ENCODE measurements at places on chromosomes 11 and 22. TPM values are rescaled to one million over a fixed set of nuclear protein-coding genes. Genes with fewer than 3 reads are reported as not detected.

DNA sequence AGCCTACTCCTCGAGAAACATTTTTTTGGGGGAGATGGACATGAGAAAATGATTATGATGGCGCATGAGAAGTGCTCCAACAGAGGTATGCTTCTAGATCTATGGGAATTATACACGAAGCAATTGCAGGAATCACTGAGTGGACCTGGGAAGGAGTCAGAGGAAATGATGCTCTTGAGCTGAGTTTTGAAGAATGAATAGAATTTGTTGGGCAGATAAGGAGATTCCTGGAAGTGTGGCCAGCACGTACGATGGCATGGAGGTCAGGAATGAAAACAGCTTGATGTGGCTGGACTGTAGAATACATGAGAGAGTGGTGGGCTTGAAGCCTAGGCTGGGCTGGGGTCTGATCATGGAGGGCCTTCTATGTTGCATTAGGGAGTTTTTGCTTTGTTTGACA is 31.7 kb downstream of the ADAMTS15 start:
- DNase-seq, result no peak
- H3K36me3 ChIP-seq, result no peaks in the 10 kb centered on the region
- no peaks in the 10 kb centered on the region for H3K27me3 ChIP-seq
- no peak overlapping the region for H3K4me3 ChIP-seq

GRCh38 chr11:64989416-64989815 is 7.4 kb downstream of the BATF2 start:
- H3K4me1 ChIP-seq, result peaks cover 50% of the 10 kb centered on the region
- H3K36me3 ChIP-seq, result no peaks in the 10 kb centered on the region
- DNase-seq, result peak; percentile 78
- H3K4me3 ChIP-seq, result peak overlapping the region; percentile 30

Gene NPAS4
- not detected for total RNA-seq

Gene MYBPC3
- total RNA-seq, result 0.92 TPM

DNA sequence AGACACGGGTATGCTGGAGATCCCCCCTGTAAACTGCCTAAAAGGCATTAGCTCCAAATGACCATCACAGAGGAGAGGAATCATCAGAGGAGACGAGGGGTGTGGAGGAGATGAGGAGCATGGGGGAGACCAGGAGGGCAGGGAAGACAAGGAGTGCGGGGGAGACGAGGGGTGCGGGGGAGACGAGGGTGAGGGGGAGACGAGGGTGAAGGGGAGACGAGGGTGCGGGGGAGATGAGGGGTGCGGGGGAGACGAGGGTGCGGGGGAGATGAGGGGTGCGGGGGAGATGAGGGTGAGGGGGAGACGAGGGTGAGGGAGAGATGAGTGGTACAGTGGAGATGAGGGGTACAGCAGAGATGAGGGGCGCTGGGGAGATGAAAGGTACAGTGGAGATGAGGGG is 17.5 kb upstream of the GAL start:
- no peaks in the 10 kb centered on the region for H3K36me3 ChIP-seq
- DNase-seq, result peak; percentile 8
- no peak overlapping the region for H3K27ac ChIP-seq
- no peak overlapping the region for H3K4me3 ChIP-seq
- H3K27me3 ChIP-seq, result peaks cover 58% of the 10 kb centered on the region
- no peaks in the 10 kb centered on the region for H3K4me1 ChIP-seq

GRCh38 chr11:119316729-119317591 is at the start of gene MCAM:
TSS of gene MCAM (minus strand) at chr11:119317130. CDS start at chr11:119317101, 29 bp downstream.
- peaks cover 18% of the 10 kb centered on the region for H3K4me1 ChIP-seq
- peaks cover 17% of the 10 kb centered on the region for H3K27me3 ChIP-seq
- H3K4me3 ChIP-seq, result peak within 1 kb of the TSS; percentile 38
- peak within 1 kb of the TSS; percentile 80 for H3K27ac ChIP-seq
- peaks cover 30% of the 10 kb centered on the region for H3K36me3 ChIP-seq
- DNase-seq, result no peak

DNA sequence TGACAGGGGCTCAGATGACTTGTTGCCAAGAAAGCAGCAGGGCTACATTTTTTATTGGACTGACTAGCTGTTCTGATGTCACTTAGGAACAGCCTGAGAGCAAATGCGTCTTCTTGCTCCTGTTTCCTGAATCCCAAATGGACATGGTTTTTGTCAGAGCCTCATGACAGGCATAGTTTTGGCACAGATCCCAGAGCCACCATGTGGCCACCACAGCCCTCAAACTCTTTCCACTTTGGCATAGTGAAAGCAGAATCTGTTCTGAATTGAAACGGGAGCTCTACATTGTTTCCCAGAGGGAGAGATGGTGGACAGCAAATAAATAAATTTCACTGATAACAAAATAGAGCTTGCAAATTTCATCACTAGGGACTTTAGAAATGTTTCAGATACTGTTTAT is 222.2 kb downstream of the C11orf87 start:
- no peaks in the 10 kb centered on the region for H3K36me3 ChIP-seq
- no peaks in the 10 kb centered on the region for H3K27me3 ChIP-seq
- no peaks in the 10 kb centered on the region for H3K4me1 ChIP-seq

Gene SCUBE1
- 12.5 TPM for total RNA-seq

Gene IZUMO1R
- not detected for total RNA-seq

GRCh38 chr11:86116386-86116726 is 47.5 kb upstream of the PICALM start:
- H3K27me3 ChIP-seq, result no peaks in the 10 kb centered on the region
- no peak for DNase-seq
- no peaks in the 10 kb centered on the region for H3K36me3 ChIP-seq
- no peak overlapping the region for H3K27ac ChIP-seq
- H3K4me1 ChIP-seq, result no peaks in the 10 kb centered on the region

DNA sequence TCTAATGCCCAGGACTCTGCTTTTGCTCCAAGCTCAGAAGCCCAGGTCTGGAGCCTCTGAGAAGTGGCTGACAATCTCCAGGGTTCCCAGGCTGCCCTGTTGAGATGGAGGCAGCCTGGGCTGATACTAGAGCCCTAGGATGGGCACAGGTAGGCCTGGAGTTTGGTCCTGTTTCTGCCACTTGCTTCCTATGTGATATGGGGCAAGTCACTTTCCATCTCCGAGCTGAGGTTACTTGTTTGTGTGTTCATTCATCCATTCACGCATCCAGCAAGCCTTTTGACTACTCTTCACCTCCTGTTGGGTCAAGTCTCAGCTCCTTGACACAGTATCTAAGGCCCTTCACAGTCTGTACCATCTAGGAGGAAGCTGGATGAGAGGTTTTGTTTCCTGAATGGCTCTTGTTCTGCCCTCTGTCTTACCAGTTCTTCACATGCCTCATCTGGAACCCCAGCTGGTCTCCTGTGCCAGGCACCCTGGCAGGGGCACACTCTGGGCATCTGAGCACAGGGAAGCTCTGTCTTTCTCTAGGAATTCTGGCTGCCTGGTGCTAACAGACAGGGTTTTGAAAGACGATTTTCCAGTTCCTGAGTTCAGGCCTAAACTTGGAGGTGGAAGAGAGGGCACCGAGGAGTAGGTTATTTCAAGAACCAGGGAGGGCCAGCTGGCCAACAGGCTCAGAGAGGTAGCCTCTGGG is 53.2 kb upstream of the AMPD3 start:
- no peak overlapping the region for H3K4me3 ChIP-seq
- H3K27me3 ChIP-seq, result no peaks in the 10 kb centered on the region

DNA sequence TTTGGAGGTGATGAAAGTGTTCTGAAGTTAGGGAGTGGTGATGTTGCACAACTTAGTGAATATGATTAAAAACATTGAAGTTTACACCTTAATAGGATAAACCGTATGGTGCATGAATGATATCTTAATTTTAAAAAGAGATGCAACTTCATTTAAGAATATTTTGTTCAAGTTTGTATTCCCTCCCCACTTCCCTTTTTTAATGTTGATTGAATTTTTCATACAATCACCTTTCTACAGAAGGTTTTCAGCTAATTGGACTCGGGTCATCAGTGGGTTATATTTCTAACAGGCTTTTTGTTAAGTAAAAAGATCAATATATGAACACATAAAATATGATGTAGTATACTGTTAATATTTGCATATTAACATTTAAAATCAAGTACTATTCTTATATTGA is 72.6 kb downstream of the DDIAS start:
- DNase-seq, result no peak
- H3K27ac ChIP-seq, result no peak overlapping the region
- no peaks in the 10 kb centered on the region for H3K36me3 ChIP-seq
- H3K4me3 ChIP-seq, result no peak overlapping the region
- no peaks in the 10 kb centered on the region for H3K27me3 ChIP-seq
- H3K4me1 ChIP-seq, result peaks cover 6% of the 10 kb centered on the region

DNA sequence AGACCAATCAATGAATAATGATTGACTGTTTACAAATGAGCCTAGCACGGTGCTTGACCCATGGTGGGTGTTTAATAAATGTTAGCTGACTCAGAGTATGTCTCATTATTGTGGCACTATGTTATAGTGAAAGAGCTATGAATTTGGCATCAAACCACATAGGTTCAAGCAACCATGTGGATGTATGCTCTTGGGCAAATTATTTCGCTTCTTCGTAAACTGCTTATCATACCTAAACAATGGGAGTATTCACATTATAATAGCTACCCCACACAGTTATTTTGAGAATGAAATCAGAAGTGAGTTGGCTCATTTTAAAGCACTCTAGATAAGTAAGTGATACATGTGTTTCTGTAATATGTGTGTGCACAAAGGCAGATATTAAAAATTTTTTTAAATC is 118.7 kb upstream of the HSD17B12 start:
- no peak for DNase-seq
- peaks cover 25% of the 10 kb centered on the region for H3K27me3 ChIP-seq
- H3K36me3 ChIP-seq, result no peaks in the 10 kb centered on the region
- no peaks in the 10 kb centered on the region for H3K4me1 ChIP-seq

Gene CCDC73
- not detected for total RNA-seq

Gene SMCO4
- total RNA-seq, result 49.3 TPM

Gene FGF4
- not detected for total RNA-seq

- H3K4me1 ChIP-seq, result no peaks in the 10 kb centered on the region
- no peak for DNase-seq
- H3K4me3 ChIP-seq, result no peak overlapping the region
- H3K27ac ChIP-seq, result no peak overlapping the region
Observed at GRCh38 chr11:116176484-116177005, 596.2 kb downstream of the BUD13 start.

- H3K27me3 ChIP-seq, result no peaks in the 10 kb centered on the region
- no peak for DNase-seq
- no peaks in the 10 kb centered on the region for H3K4me1 ChIP-seq
- H3K36me3 ChIP-seq, result no peaks in the 10 kb centered on the region
Observed at GRCh38 chr11:59676205-59676604, 7.4 kb upstream of the PATL1 start.

DNA sequence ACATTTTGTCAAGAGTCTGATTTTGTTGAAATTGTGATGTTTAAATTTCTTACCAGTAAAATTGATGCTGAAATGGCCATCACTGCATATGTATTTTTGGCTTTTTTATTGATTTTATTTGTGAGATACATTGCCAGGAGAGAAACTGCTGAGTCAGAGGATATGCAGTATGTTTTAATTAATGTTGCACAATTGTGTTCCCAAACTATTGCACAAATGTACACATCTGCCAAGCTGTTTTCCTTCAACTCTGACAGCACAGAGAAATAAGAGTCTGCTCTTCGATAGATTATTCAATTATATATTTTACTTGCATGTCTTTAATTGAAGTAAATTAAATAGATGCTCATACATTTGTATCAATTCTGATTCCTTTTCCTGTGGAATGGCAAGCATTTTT is 640.2 kb upstream of the LUZP2 start:
- H3K4me3 ChIP-seq, result no peak overlapping the region
- no peaks in the 10 kb centered on the region for H3K4me1 ChIP-seq
- no peak overlapping the region for H3K27ac ChIP-seq
- no peaks in the 10 kb centered on the region for H3K36me3 ChIP-seq
- DNase-seq, result no peak
- no peaks in the 10 kb centered on the region for H3K27me3 ChIP-seq

Gene KCNJ5
- total RNA-seq, result 10.6 TPM

DNA sequence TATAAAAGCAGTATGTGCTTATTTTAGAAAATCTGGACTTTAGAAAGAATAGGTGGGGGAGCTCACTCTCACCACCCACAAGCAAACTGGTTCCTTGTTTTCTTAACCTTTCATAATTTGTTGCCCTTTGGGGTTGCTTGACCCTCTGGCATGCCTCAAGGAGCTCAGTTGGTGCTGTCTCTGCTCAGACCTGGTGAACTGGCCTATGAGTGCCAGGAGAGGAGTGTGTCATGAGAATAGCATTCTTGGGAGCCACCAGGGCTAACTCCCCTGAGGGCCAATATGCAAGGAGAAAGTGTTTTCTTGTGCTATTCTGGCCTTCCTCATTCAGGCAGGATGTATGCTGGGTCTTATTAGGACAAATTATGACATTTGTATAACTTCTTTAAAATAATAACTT is 21.0 kb upstream of the AMOTL1 start:
- no peak overlapping the region for H3K4me3 ChIP-seq
- H3K36me3 ChIP-seq, result no peaks in the 10 kb centered on the region
- H3K27ac ChIP-seq, result no peak overlapping the region
- H3K27me3 ChIP-seq, result no peaks in the 10 kb centered on the region
- H3K4me1 ChIP-seq, result no peaks in the 10 kb centered on the region

DNA sequence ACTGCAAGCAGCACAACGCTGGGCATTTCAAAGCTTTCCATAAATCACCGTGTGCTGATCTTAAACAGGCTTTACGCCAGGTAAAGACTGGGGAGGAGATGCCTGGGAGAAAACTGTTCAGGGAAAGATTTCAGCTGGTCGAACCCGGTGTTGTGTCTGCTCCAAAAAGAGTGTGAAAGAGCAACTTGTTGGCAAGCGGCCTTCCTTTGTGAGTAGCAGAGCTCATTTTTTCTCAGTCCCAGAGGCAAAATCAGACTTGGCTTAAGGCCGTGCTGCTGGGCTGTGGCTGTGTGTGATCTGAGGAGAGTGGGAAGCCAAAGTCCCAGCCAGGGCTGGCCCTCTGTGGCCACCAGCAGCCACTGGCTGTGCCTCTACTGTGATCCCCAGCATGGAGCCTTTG is 75.7 kb upstream of the E2F8 start:
- no peaks in the 10 kb centered on the region for H3K4me1 ChIP-seq
- no peak overlapping the region for H3K4me3 ChIP-seq
- no peak for DNase-seq

- H3K4me1 ChIP-seq, result peaks cover 24% of the 10 kb centered on the region
- H3K4me3 ChIP-seq, result no peak overlapping the region
- H3K27me3 ChIP-seq, result no peaks in the 10 kb centered on the region
Observed at GRCh38 chr11:47327025-47327424, 25.5 kb downstream of the MYBPC3 start.

Gene TIMP3
- 229 TPM for total RNA-seq

Gene CNTF
- total RNA-seq, result 3.7 TPM
